ENCODE measurements at places on chromosomes 2 and 18.
A peak's percentile ranks its signal among the peaks of the same experiment; 100 is the strongest.

GRCh38 chr2:11876436-11876835 lies 130.0 kb downstream of the LPIN1 start:
- no peak for DNase-seq

GRCh38 chr2:172712251-172712650 lies 23.4 kb upstream of the RAPGEF4 start:
- no peak for DNase-seq

GRCh38 chr18:22466608-22467395 lies 49.1 kb upstream of the CTAGE1 start:
- peak; percentile 75 for DNase-seq

- DNase-seq: no peak
Measured at GRCh38 chr18:57077786-57078552, 68.9 kb upstream of the BOD1L2 start.

DNA sequence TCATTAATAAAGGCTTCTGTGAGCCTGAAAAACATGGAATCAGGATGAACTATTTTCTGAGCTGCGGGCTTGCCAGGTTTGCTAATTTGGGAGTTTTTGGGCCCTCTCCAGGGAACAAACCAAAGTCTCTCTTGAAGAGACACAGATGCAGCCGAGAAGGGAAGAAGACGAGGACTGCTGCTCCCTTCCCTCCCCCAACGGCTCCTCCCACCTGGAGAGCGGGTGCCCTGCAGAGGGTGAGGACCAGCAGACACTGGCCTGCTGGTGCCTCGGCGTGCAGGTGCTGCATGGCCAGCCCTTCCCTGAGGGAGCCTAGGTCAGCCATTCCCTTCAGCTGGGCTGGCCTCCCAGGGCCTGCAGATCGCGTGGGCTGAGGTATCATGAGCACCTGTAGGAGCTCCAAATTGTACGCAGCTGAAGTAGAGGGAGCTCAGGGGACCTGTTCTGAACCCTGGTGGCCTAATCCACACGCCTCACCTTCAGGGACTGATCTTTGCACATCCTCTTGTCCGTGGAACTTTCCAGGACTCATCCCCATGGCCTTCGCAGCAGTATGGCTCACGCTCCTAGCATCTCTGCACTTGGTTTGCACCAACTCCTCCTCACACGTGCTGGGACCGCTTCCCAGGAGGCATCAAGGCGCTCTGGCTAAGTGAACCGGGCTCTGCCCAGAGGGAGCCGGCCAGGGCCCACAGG lies 19.5 kb downstream of the EMX1 start:
- no peak for DNase-seq
